ENCODE measurements at places on chromosomes 13 and 19.

- DNase-seq: no peak
These were observed at the start of gene HOOK2 for GRCh38 chr19:12774588-12775555. TSS of gene HOOK2 (minus strand) at chr19:12775552. CDS start at chr19:12775449, 103 bp downstream.

- DNase-seq: no peak
These were observed 1.0 kb downstream of the DIRAS1 start for GRCh38 chr19:2719920-2720776.

- DNase-seq: no peak
These were observed 61.3 kb downstream of the DCLK1 start for GRCh38 chr13:36069881-36070366.

DNA sequence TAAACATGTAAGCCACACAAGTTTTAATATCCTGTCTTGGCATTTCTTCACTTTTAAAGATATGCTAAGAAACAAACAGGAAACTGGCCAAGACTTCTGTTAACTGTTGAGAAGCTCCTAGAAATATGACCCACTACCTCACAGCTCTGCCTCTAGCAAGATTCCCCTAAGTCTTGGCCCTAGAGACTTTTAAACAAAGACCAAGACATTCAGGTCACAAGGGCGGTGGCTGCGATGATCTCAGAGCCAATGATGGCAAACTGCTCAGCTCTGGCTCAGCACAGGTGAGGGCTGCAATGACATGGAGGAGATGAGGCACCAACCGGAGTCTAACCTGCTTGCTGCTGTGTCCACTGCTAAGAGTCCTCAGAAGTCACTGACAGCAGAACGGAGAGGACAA, 114.8 kb downstream of the SUCLA2 start:
- DNase-seq: no peak

- DNase-seq: no peak
These were observed 46.4 kb upstream of the FAM216B start for GRCh38 chr13:42735010-42735409.

- no peak for DNase-seq
These were observed 192.5 kb downstream of the POSTN start for GRCh38 chr13:37406031-37406430.

DNA sequence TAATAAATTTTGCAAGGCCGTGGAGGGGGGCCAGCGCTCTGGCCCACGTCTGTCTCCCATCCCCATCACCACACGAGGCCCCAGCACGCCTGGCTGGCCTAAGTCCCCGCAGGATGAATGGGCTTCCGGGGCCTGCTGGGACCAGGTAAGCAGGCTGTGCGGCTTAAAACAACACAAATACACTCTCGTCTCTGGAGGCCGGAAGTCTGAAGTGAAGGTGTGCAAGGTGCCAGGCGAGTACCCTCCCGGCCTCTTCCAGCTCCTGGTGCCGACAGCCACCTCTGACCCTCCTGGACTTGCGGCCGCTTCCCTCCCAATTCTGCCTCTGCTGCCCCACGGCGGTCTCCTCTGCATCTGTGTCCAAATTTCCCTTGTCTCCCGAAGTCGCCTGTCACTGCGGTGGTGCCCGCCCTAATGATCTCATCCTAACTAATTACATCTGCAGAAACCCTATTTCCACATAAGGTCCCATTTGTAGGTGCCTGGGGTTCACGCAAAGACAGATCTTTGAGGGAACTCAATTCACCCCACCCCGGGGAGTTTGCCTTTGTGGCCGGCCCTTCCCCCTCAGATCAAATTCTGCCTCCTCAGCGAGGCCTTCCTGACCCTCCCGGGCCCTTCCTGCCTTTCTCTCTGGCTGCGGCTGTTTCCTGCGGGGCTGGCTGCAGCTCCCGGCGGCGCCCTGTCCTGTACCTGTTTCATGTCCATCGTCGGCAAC, 8.1 kb upstream of the PTBP1 start:
- DNase-seq: no peak

Measured in substantia nigra (tissue), 51 donors.